ENCODE measurements at places on chromosomes 4 and X. TPM values are rescaled to one million over a fixed set of nuclear protein-coding genes. Genes with fewer than 3 reads are reported as not detected.
A peak's percentile ranks its signal among the peaks of the same experiment; 100 is the strongest.

TBX22 gene
- total RNA-seq: not detected

SYNPO2 gene
- total RNA-seq: 0.07 TPM

TCP11X2 gene
- total RNA-seq: not detected

MAGEA10 gene
- not detected for total RNA-seq

MAGEC1 gene
- not detected for total RNA-seq

CRMP1 gene
- total RNA-seq: not detected

RIPPLY1 gene
- total RNA-seq: not detected

GRCh38 chr4:168101026-168101425 lies 8.7 kb downstream of the ANXA10 start:
- no peaks in the 10 kb centered on the region for H3K27me3 ChIP-seq
- H3K36me3 ChIP-seq: no peaks in the 10 kb centered on the region
- H3K4me3 ChIP-seq: no peak overlapping the region
- H3K27ac ChIP-seq: no peak overlapping the region

DNA sequence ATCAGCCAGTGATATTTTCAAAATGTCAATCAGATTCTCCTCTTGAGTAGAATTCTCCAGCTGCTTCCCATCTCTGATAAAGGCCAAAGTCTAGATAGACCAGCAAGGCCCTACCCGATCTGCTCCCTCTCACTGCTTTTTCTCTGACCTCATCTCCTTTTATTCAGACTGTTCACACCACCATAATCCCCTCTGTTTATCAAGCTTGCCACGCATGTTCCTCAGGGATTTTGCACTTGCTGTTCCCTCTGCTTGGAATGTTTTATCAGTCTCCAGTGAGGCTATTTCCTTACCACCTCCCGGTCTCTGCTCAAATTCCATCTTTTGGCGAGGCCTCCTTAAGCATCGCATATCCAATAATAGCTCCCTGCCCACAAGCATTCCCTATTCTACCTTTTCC lies 20.1 kb downstream of the NOCT start:
- no peak overlapping the region for H3K4me3 ChIP-seq
- no peaks in the 10 kb centered on the region for H3K36me3 ChIP-seq
- no peak overlapping the region for H3K27ac ChIP-seq
- H3K27me3 ChIP-seq: no peaks in the 10 kb centered on the region

DNA sequence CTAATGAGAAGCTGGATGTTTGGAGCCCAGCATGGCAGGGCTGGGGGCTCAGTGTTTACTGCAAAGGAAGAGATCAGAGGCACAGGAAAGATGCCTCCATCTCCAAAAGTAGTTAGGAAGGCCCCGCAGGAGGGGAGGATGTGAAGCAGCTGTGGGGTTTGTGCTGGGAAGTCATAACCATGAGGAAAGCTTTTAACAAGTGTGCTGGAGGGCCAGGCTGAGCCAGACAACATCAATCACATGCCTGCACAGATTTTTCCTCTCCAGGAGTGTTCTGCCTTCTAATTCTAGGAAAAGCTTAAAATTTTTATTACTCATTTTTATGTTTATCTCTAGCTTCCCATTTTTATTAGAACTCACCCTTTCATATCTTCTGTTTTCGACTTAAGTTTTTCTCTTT lies 65.4 kb downstream of the GPR82 start:
- no peaks in the 10 kb centered on the region for H3K4me1 ChIP-seq
- H3K4me3 ChIP-seq: no peak overlapping the region
- no peaks in the 10 kb centered on the region for H3K36me3 ChIP-seq
- H3K27ac ChIP-seq: no peak overlapping the region
- DNase-seq: no peak

- DNase-seq: no peak
- no peak overlapping the region for H3K27ac ChIP-seq
- no peaks in the 10 kb centered on the region for H3K27me3 ChIP-seq
- no peaks in the 10 kb centered on the region for H3K4me1 ChIP-seq
Observed at GRCh38 chr4:155703486-155704247, 37.0 kb downstream of the GUCY1A1 start.

- no peak overlapping the region for H3K4me3 ChIP-seq
- no peak overlapping the region for H3K27ac ChIP-seq
- no peak for DNase-seq
- H3K4me1 ChIP-seq: no peaks in the 10 kb centered on the region
- H3K27me3 ChIP-seq: no peaks in the 10 kb centered on the region
- no peaks in the 10 kb centered on the region for H3K36me3 ChIP-seq
Observed at GRCh38 chr4:6350646-6351045, 81.0 kb downstream of the WFS1 start.

DNA sequence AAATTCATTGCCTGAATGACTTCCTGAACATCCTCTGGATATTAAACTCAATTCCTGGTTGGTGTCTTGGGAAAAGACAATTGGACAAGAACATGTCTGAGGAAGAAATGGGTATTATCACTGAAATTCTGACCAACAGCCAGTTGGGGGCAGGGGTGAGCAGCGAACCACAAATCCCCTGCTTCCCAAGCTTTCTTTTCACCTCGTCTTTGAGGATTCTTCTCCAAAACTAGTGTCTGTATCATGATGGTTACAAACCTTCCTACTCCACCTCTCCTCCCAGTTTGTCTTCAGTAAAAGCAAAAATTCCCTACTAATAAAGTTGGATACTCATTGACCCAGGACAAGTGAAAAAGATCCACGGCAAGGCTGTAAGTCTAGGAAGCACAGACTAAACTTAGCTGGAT lies 48.3 kb upstream of the WDR1 start:
- no peaks in the 10 kb centered on the region for H3K27me3 ChIP-seq
- H3K4me3 ChIP-seq: no peak overlapping the region
- no peak overlapping the region for H3K27ac ChIP-seq

- no peaks in the 10 kb centered on the region for H3K36me3 ChIP-seq
- no peak overlapping the region for H3K27ac ChIP-seq
- DNase-seq: no peak
- no peaks in the 10 kb centered on the region for H3K4me1 ChIP-seq
Observed at GRCh38 chr4:147791865-147792264, 60.0 kb downstream of the ARHGAP10 start.

DNA sequence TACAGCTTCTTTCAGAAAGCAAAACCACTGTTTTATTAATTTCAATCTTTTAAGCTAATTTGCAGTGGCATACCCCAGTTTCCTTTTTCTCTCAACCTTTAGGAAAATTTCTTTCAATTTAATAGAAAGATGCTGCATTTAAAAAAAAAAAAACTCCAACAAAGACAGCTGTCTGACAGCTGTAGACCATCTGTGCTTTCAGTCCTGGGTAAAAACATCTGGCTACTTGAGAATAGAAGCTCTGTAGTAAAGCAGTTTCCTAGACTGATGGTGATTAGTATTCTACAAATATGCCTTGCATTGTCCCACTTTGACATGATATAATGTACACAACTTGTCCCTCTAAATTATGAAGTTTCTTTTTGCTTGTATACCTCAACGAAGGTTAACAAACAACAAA lies 197.8 kb downstream of the EDA start:
- no peaks in the 10 kb centered on the region for H3K4me1 ChIP-seq
- no peak for DNase-seq
- H3K36me3 ChIP-seq: no peaks in the 10 kb centered on the region
- no peak overlapping the region for H3K27ac ChIP-seq

DNA sequence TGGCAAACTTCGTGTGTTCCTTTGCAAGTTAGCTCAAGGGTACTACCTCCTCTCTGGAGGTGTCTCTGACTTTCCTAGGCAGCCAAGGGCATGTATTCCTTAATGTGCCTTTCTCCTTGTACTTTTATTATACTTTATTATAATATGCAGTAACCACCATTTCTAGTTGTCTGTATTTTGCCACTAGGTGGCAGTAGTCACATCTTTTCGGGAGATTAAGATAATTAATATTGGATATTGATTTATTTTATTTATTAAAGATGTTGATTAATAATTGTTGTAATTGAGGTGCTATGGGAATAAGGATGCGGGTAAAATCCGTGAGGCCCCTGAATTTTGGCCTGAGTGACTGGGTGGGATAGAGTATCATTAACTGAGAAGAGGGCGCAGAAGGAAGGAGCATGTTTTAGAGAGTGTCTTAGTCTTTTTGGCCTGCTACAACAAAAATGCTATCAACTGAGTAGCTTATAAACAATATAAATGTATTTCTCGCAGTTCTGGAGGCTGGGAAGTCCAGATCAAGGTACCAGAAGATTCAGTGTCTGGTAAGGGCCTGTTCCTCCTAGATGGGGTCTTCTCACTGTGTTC lies 153.3 kb downstream of the TMEM164 start:
- H3K36me3 ChIP-seq: no peaks in the 10 kb centered on the region
- peaks cover 5% of the 10 kb centered on the region for H3K4me1 ChIP-seq
- H3K27me3 ChIP-seq: no peaks in the 10 kb centered on the region
- no peak for DNase-seq
- H3K27ac ChIP-seq: no peak overlapping the region

- no peak overlapping the region for H3K4me3 ChIP-seq
- H3K4me1 ChIP-seq: no peaks in the 10 kb centered on the region
- no peak overlapping the region for H3K27ac ChIP-seq
Observed at GRCh38 chrX:29627833-29628232, 587.5 kb upstream of the MAGEB2 start.

DNA sequence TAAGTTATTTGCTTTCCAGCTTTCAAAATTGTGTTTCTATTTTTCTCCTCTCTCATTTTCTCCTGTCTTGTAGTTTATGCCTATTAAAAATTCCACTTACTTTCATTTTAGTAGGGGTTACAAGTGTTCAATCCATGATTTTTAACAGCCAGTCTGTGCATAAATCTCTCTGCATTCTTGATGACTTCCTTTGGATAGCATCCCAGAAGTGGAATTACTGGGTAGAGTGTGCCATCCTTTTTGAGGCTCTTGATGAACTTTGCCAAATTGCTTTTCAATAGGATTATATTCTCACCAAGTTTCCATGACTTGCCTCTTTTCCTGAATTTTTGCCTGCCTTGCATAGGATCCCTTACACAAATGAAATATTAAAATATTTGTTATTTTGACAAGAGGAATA lies 58.5 kb downstream of the DIPK2B start:
- no peak overlapping the region for H3K27ac ChIP-seq
- no peak for DNase-seq
- no peaks in the 10 kb centered on the region for H3K27me3 ChIP-seq
- no peak overlapping the region for H3K4me3 ChIP-seq
- H3K4me1 ChIP-seq: no peaks in the 10 kb centered on the region
- no peaks in the 10 kb centered on the region for H3K36me3 ChIP-seq

- DNase-seq: no peak
- no peaks in the 10 kb centered on the region for H3K27me3 ChIP-seq
- no peak overlapping the region for H3K27ac ChIP-seq
- peaks cover 40% of the 10 kb centered on the region for H3K4me1 ChIP-seq
- peaks cover 2% of the 10 kb centered on the region for H3K36me3 ChIP-seq
- H3K4me3 ChIP-seq: no peak overlapping the region
Observed at GRCh38 chr4:1723131-1723801, 1.9 kb downstream of the TACC3 start.

DNA sequence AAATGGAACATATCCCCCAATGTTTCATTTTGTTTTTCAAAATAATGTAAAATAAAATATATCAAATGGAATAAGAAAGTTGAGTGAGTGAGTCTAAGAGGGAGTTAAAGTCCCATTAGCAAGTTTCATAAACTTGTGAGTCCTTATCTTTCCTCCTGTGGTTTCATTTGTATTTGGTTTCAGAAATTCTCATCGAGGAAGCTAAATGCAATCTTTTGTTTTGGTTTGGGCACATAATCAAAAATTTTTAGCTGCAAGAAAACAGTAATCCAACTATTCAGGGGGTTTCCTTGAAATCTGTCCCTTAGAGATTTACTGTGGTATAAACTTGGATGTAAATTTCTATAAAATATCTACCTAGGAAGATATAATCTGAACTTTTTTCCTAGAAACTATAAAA lies 124.2 kb downstream of the CAMK2D start:
- no peak overlapping the region for H3K27ac ChIP-seq
- DNase-seq: no peak
- H3K36me3 ChIP-seq: no peaks in the 10 kb centered on the region
- H3K4me3 ChIP-seq: no peak overlapping the region
- H3K27me3 ChIP-seq: no peaks in the 10 kb centered on the region

- no peak overlapping the region for H3K27ac ChIP-seq
- no peak overlapping the region for H3K4me3 ChIP-seq
- peaks cover 11% of the 10 kb centered on the region for H3K27me3 ChIP-seq
- no peaks in the 10 kb centered on the region for H3K36me3 ChIP-seq
- DNase-seq: no peak
- H3K4me1 ChIP-seq: no peaks in the 10 kb centered on the region
Observed at GRCh38 chr4:89253311-89253710, 54.3 kb downstream of the GPRIN3 start.

- H3K4me3 ChIP-seq: no peak overlapping the region
- no peaks in the 10 kb centered on the region for H3K27me3 ChIP-seq
- DNase-seq: no peak
- peaks cover 18% of the 10 kb centered on the region for H3K4me1 ChIP-seq
- H3K36me3 ChIP-seq: no peaks in the 10 kb centered on the region
Observed at GRCh38 chr4:74424111-74424510, 20.8 kb upstream of the AREG start.

GRCh38 chr4:121280425-121280824 lies 100.4 kb downstream of the QRFPR start:
- H3K36me3 ChIP-seq: no peaks in the 10 kb centered on the region
- H3K4me1 ChIP-seq: no peaks in the 10 kb centered on the region
- H3K4me3 ChIP-seq: no peak overlapping the region
- no peak overlapping the region for H3K27ac ChIP-seq
- DNase-seq: no peak

- H3K36me3 ChIP-seq: no peaks in the 10 kb centered on the region
- H3K27me3 ChIP-seq: no peaks in the 10 kb centered on the region
- peaks cover 21% of the 10 kb centered on the region for H3K4me1 ChIP-seq
- peak within 1 kb of the TSS; percentile 84 for H3K27ac ChIP-seq
- H3K4me3 ChIP-seq: peak within 1 kb of the TSS; percentile 97
Observed at GRCh38 chr4:113761620-113762185, at the start of gene CAMK2D. TSS of gene CAMK2D (minus strand) at chr4:113761738. CDS start at chr4:113761068, 670 bp downstream.

DNA sequence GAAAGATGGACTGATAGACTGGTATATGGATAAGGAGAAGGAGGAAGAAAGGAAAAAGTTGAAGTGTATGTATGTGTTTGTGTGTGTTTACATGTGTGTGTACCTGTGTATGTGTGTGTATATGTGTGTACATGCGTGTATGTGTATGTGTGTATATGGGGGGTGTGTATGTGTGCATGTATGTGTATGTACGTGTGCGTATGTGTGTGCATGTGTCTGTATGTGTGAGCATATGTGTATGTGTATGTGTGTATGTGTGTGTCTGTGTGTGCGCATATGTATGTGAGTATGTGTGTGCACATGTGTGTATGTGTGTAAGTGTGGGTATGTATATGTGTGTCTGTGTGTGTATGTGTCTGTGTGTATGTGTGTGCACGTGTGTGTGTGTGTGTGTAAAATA lies 101.5 kb upstream of the KLHL13 start:
- DNase-seq: no peak
- H3K27ac ChIP-seq: no peak overlapping the region
- no peaks in the 10 kb centered on the region for H3K36me3 ChIP-seq
- H3K4me1 ChIP-seq: peaks cover 32% of the 10 kb centered on the region
- no peak overlapping the region for H3K4me3 ChIP-seq

GRCh38 chr4:126479709-126480108 lies 1153.0 kb upstream of the INTU start:
- no peak overlapping the region for H3K4me3 ChIP-seq
- no peaks in the 10 kb centered on the region for H3K27me3 ChIP-seq
- H3K36me3 ChIP-seq: no peaks in the 10 kb centered on the region
- no peak overlapping the region for H3K27ac ChIP-seq
